Stimulated activated CD4-positive, alpha-beta T cell treated with anti-CD3 and anti-CD28 coated beads, Interleukin-1b, Interleukin-23, amount 100 ng/mL, for 1 hour (primary cell): ENCODE measurements at places on chromosomes 16 and 17.

- DNase-seq = no peak
These were observed at the start of gene C16orf89 for GRCh38 chr16:5065813-5066212. Gene C16orf89 (minus strand): TSS chr16:5065956. CDS start chr16:5065908, 48 bp downstream.

GRCh38 chr16:15592324-15592723, 50.6 kb downstream of the MARF1 start:
- no peak for DNase-seq

DNA sequence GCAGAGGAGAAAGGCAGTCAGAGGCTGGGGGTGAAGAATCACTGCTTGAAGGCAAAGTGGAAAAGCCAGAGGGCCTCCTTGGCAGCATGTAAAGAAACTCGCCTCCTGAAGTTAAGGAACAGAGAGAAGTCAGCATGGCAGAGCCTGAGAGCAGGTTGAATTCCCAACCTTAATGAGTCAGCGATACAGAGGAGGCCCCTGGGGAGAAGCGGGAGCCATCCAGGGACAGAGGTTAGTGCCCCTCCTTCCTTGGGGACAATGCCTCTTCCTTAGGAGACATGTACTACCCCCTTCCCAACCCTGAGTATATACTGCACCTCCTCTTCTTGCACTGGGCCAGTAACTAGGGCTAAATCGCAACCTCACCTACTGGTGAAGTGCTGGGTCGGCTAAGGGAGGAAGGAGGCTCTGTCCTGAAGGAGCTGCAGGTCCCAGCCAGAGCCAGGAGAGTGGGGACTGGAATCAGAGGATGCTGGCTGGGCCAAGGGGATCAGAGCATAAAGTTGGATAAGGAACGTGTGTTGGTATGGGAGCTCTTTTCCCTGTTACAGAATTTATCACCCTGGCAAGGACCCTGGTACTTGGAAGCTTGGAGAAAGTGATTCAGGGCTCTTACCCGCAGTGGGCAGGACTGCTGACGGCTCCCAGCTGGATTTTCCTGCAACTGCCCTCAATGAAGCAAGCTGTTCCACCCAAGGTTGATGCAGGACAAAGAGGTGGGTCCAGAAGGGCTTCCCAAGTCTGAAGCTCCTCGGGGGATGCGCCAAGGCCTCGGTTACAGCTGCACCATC, 5.4 kb upstream of the AANAT start:
- DNase-seq = no peak

DNA sequence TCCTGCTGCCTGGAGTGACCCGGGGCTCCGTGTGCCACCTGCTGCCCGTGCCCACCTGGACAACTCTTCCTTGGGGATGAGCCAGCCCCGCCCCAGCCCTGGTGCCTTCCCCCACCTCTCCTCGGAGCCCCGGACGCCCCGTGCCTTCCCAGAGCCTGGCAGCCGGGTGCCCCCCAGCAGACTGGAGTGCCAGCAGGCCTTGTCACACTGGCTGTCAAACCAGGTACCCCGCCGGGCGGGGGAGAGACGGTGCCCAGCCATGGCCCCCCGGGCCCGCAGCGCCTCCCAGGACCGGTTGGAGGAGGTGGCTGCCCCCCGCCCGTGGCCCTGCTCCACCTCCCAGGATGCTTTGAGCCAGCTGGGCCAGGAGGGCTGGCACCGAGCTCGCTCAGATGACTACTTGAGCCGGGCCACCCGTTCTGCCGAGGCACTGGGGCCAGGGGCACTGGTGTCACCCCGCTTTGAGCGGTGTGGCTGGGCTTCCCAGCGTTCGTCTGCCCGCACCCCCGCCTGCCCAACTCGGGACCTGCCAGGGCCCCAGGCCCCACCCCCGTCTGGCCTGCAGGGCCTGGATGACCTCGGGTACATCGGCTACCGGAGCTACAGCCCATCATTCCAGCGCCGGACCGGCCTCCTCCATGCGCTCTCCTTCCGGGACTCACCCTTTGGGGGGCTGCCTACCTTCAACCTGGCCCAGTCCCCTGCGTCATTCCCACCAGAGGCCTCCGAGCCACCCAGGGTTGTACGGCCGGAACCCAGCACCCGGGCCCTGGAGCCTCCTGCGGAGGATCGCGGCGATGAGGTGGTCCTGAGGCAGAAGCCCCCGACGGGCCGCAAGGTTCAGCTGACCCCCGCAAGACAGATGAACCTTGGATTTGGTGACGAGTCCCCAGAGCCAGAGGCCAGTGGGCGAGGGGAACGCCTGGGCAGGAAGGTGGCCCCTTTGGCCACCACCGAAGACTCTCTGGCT, 38.4 kb downstream of the ARHGAP23 start:
- DNase-seq = no peak

DNA sequence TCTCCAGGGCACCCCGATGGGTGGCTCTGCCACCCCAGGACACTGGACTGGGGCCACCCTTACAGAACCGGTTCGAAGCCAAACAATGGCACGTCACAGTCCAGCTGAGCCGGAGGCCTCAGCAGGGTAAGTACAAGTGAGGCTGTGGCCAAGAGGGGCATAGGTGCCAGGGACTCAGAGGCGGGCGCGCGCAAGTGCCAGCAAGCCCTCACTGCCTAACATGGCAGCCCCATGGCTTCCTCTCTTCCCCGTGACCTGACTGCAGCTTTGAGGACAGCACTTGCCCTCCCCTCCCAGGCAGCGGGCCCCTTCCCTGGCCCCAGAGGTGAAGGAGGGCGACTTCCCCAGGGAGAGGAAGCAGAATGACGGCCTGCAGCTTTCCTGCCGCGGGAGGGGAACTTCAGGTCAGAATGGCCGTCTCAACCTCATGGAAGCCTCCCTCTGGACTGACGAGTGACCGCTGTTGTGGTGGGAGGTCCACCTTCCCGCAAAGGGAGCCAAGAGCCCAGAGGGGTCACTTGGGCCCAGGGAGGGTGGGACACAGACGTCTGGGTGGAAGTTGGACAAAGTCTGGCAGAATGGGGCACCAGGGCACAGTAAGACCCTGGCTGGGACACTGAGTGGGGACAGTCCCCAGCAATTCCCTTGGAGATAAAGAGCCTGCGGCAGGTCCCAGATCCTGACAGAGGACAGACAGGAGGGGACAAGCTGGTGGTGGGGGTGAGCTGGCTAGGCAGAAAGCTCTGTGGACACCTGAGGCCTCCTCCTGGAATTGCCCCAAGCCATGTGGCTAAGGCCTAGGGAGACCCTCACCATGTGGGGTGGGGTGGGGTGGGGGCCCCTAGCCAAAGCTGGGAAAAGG, 52.1 kb upstream of the TOB1 start:
- no peak for DNase-seq

GRCh38 chr17:7884581-7885366, 3.8 kb upstream of the CHD3 start:
- DNase-seq = no peak

DNA sequence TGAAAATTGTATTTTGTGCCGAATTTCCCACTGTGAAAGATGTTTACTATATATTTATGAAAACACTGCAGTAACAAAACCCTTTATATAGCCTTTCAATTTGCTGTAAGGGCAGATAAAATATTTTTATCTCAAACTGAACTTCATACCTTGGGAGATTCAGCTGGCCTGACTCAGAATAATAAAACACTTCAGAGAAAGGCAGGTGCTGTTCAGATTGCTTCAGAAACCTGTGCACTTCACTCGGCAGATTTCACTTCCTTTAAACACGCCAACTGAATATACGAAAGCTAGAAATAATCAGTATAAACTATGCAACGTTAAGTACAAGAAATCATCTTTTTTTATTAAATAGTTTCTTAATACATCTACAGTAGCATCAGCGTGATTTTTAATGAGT, 839.1 kb upstream of the RBFOX1 start:
- DNase-seq = no peak

- DNase-seq = no peak
These were observed 4.3 kb downstream of the GDE1 start for GRCh38 chr16:19517424-19518089.

- DNase-seq = no peak
These were observed 46.7 kb downstream of the CYB5B start for GRCh38 chr16:69471121-69471520.

- no peak for DNase-seq
These were observed 8.4 kb downstream of the SLC25A10 start for GRCh38 chr17:81720267-81721071.

GRCh38 chr16:11328172-11329070, 16.8 kb upstream of the RMI2 start:
- peak; percentile 11 for DNase-seq

- DNase-seq = no peak
These were observed 123.4 kb downstream of the CLEC16A start for GRCh38 chr16:11067697-11068141.

GRCh38 chr17:2837147-2837561, 40.9 kb downstream of the RAP1GAP2 start:
- no peak for DNase-seq

DNA sequence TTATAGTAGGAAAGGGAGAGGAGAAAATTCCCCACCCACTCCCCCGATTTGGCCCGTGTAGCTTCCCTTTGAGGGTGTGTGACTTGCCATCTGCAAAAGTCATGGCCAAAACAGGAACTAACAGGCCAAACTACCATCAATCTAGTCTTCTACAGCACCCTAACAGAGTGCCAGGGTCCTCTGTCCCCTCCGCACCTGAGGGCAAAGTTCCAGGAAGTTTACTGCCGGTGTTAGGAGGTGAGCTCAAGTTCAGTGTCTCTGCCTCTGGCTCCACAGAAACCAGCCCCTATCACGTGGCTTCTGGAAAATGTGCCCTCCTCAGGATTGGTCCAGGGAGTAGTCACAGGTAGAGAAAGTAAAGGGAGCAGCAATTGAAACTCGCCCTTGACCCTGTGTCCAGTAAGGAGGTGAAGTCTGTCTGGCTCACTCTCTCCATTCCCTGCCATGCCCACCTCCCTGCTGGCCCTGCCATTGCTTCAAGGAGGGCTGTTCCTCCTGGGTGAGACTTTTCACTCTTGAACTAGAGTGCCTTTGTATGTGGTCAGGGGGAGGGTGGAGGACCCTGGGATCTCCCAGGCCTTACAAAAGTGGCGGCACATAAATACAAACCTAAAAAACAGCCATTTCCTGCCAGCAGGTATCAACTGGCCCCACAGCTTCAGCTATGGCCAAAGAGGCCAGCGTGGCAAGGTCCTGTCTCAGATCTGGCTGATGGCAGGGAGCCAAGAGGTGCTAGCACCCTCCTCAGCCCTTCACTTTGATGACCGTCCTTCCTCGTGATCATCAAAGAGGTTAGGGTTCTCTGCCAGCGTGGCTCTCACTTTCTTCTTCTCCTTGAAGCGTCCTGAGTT, 5.3 kb downstream of the PRR15L start:
- no peak for DNase-seq

DNA sequence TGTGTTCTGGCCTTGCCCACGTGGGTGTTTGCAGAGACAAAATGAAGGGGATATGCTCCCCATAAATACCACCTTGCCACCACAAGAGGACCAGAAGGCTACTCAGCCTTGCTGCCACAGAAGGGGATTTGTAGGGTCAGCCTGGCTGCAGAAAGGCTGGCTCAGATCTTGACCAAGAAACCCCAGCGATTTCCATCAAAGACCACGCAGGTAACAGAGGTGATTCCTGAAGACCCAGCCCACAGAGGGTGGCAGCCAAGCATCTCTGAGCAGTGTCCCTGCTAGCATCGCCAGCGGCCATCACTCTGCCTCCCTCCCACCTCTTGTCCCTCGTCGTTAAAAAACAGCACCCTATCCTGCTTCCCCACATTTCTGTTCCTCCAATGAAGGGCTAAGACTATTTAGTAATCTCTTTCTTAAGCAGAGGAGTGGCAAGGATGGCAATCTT, 54.9 kb downstream of the BEAN1 start:
- DNase-seq = no peak

- DNase-seq = no peak
These were observed 11.5 kb upstream of the DUSP14 start for GRCh38 chr17:37478187-37478586.

GRCh38 chr17:16407911-16408588, 7.3 kb upstream of the TRPV2 start:
- no peak for DNase-seq

DNA sequence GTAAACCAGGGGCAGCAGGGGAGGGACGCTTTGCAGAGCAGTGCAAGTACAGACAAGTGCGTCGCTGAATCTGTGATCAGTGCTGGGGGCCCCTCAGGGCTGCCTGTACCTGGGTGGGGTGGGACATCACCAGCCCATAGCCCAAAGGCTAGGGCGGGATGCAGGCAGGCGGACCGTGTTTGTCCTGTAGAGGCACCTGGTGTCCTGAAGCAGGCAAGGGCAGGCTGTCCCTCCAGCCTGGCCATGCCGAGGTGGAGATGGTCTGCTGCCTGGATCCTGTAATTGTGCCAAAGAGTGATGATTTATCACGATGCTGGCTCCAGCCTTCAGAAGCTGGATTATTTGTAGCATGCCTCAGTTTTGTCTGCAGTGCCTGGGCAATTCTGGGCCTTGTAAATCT, 137.9 kb upstream of the GSE1 start:
- no peak for DNase-seq

DNA sequence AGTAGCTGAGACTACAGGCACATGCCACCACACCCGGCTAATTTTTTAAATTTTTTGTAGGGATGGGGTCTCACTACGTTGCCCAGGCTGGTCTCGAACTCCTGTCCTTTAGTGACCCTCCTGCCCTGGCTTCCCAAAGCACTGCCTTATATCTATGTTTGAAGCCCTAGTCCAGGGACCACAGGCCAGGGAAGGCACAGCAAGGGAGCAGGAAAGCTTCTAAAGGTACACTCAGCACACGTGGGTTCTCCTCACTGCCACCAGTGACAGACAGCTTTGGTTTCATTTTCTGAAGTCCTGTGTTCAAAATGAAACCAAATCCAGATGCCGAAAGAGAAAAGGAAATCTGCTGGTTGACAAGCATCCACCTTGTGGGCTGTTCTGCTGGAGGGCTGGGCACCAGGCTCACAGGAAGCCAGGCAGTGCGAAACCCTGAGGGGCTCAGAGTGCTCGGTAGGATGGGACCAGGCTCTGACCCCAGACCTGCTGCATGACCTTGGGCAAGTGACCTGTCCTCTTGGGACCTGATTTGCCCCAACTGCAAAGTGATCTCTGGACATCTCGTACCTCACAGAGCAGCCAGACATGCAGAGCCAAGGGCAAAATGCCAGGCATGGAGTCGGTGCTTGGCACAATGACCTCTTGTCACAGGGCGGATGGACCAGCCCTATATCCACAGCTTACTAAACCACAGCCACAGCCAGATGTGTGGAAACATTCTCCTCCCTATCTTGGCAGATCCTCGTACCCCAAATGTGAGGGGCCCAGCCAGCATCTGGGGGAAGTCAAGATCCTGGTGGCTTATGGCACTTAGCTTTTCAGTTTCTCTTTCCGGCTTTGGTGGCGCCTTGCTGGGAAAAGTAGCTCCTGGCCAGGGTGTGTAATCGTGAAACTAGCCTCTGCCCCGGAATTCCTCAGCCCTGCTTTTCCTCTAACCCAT, 2.8 kb upstream of the SOCS1 start:
- no peak for DNase-seq

- DNase-seq = no peak
These were observed 198.7 kb downstream of the RBFOX3 start for GRCh38 chr17:79412110-79412509.

- DNase-seq = no peak
These were observed 32.1 kb downstream of the JPH3 start for GRCh38 chr16:87634411-87634810.

GRCh38 chr17:20315311-20315710, 152.0 kb downstream of the LGALS9B start:
- DNase-seq = no peak

- no peak for DNase-seq
These were observed 39.8 kb upstream of the XYLT1 start for GRCh38 chr16:17510567-17510966.

- DNase-seq = peak; percentile 55
These were observed 1.3 kb downstream of the ZNF821 start for GRCh38 chr16:71882505-71883167.
